ENCODE measurements at places on chromosomes 11 and 22.

DNA sequence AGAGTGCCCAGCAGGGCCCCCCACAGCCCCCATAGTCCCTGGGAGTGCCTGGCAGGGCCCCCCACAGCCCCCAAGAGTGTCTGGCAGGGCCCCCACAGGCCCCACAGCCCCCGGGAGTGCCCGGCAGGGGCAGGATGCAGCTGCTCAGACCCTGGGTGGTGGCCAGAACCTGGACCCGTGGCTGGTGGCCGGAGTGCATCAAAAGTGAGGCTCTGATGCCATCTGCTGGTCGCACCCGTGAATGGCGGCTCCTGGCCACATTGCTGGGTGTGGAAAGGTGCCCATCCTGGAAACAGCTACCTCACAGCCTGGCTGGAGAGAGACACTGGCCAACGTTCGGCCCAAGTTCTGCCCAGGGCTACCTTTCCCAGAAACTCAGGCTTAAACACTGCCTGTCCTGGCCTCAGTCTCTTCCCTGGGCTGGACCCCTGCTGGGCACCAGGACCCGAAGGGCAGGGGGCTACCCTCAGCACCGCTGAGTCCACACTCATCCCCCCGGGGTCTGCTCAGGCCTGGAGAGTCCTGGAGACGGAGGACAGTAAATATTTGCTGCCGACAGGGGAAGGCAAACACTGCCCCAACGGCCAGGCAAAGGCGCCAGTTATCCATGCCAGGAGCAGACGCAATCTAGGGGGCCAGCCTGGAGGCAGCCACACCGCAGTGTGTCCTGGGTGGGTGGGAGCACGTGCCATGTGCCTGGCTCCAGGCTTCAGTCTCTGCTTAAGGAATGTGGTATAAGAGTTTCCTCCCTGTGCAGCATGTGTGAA lies 4.4 kb downstream of the INS start:
- DNase-seq: peak; percentile 79

DNA sequence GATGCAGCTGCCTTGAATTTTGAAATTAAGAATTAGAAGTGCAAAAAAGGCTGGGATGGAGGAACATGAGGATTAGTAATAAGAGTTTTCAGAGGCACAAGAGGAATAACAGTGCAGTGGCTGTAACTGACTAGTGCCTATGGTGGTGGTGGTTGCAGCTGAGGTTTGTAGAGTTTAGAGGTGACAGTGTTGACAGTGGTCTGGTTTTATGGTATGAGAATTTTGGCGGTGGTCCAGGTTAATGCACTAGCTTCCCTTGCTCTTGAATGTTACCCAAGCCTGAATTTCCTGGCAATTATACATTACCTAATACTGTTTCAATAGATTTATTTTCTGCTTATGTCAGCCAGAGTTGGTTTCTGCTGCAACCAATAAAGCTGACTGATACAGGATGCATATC lies 112.8 kb upstream of the C11orf87 start:
- DNase-seq: peak; percentile 54

DNA sequence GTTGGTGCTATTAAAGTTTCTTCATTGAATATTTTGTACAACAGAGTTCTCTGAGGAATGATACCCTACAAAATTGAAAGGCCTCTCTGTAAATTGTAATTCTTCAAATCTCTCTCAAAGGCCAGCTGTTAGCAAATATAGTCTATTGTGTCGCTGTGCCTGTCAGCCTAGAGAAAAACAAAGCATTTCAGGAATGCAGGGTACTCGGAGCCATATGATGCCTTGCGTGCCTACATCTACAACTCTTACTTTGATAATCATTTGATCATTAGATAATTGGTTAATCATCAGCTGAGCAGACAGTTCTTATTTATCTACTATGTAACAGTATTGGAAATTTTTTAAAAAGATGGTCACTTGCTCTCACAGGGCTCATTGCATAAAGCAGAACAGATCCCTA lies 67.3 kb downstream of the RNF169 start:
- no peak for DNase-seq

DNA sequence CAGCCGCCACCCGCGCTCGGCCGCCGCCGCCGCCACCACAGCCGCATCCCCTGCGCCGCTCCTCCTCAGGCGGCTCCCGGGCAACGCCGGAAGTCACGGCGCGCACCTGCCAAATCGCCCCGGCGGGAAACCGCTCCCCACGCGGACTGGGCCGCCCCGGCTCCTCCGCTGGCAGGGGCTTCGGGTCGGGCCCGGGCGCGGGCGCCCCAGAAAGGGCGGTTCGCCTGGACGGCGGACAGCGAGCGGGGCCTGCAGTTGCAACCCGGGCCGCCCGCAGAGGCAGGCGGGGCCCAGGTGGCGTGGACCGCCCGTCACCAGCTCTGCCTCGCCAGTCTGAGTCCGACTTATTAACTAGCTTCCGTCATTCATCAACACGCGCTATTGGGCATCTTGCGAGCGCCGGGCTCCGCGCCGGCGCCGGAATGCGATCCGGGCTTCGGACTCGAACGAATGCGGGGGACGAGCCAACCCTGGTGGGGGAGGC lies at the start of gene HIRA:
TSS of gene HIRA (minus strand) at position 85 of the 484 bp plus-strand sequence. CDS start 257 bp downstream, outside the sequence.
- peak; percentile 86 for DNase-seq

GRCh38 chr11:134069426-134070341 lies 812 bp downstream of the JAM3 start:
- peak; percentile 65 for DNase-seq

DNA sequence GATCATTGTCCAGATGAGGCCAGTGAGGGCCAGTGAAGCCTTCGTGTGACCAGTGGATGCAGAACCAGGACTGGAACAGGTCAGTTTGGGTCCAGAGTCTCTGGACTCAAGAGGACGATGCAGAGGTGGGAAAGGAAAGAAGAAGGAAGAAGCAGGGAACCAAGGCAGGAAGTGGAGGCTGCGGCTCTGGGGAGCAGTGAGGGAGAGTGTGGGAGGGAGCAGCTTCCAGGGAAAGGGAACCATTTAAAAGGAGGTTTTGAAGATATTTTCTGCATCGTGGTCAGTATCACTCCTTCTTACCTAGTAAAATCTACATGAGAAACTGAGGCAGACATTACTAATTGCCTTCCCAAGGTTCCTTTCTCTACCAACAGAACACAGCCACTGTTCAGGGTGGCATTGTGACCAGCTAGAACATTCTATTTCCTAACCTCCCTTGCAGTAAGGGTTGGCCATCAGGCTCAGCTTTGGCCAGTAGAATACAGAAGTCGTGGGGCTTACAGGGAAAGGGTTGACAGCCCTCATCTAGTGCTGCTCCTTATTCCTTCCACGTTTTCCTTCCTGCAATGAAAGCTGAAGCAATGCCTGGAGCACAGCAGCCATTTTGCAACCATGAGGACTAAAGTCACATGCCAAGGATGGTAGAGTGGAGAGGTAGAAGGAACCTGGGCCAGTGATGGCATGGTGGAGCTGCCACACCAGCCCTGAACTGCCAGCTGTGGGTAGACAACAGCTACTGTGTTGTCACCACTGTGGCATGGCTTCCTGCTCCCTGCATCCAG lies 29.1 kb upstream of the LINC01488 start:
- no peak for DNase-seq

DNA sequence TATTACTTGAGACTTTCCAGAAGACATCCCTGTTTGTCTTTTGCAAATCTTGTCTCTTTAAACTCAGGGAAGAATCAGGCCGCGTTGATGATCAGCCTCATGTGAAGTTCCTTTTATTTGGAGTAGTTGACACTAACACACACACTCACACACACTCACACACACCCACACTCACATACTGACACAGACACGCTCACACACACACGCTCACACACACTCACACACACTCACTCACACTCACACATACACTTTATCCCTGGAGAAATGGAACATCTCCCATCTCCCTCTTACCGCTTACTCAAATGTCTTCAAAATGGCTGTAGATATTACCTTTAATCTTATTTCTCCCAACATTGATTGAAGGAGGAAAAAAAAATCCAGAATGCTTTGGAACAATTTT lies 129.0 kb downstream of the PKNOX2 start:
- DNase-seq: no peak

DNA sequence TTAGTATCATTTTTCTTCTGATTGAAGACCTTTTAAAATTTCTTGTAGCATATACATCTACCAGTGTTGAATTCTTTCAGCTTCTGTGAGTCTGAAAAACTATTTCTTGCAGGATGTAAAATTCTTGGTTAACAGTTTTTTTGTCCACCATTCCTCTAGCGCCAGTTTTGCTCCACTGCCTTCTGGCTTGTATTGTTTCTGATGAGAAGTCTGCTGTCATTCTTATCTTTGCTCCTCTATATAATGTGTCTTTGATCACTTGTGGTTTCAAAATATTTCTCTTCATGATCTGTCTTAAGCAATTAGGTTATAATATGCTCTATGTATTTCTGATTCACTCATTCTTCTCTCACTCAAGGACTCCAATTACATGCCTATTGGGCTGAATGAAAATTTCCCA lies 152.3 kb downstream of the INSC start:
- DNase-seq: no peak

DNA sequence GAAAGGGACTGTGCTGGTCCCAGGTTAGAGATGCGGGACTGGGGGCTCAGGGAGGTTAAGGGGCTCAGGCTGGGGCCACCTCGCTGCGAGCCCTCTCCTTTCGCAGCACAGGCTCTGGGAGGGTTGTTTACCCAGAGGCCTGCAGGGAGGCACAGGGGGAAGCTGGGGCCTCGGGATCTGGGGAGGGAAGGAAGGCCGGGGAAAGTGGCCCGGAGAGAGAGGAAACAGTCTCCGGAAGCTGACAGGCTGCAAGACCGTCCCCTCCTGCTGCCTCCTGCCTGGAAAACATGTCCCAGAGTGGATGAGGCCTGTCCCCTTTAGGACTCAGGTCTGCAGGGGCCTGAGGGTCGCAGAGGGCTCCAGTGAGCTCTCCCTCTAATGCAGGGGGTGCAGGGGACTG lies 45.4 kb downstream of the MYO7A start:
- no peak for DNase-seq

DNA sequence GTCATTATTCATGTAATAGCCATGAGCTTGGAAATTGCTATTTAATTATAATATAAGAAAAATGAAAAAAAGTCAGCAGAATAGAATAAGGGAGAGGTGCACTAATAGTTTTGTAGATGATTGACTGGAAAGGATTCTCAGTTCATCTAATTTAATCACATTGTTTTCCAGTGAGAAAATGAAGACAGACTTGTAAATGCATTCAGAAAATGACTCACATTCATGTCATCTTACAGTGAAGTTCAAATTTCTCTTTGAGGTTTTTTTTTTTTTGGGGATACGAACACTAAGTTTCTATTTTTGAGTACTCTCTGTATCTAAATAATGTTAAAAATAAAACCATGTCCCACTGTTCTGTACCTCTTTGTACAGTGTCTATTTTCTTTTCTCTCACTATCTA lies 18.5 kb upstream of the OR4A16 start:
- DNase-seq: no peak

GRCh38 chr11:2166091-2166851 lies 5.3 kb upstream of the INS start:
- peak; percentile 72 for DNase-seq

DNA sequence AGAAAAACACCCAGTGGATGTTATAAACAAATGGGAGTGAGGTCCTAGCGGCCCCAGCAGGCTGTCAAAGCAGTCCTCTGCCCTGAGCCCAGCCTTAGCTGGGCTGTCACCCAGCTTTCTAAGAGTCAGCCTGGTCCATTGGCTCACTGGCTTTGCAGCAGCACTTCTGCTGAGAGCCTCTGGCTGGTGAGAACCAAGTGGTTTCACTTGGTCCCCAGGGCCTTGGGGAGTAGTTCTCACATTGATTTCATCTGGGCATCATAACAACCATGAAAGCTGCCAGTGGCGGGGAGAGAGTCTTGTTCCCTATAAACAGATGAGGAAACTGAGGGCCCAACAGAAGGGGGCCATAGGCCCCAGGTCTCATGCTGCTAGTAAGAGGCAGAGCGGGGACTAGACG lies 11.4 kb downstream of the SEC14L6 start:
- no peak for DNase-seq

GRCh38 chr11:113876074-113876797 lies 864 bp upstream of the USP28 start:
- DNase-seq: no peak

DNA sequence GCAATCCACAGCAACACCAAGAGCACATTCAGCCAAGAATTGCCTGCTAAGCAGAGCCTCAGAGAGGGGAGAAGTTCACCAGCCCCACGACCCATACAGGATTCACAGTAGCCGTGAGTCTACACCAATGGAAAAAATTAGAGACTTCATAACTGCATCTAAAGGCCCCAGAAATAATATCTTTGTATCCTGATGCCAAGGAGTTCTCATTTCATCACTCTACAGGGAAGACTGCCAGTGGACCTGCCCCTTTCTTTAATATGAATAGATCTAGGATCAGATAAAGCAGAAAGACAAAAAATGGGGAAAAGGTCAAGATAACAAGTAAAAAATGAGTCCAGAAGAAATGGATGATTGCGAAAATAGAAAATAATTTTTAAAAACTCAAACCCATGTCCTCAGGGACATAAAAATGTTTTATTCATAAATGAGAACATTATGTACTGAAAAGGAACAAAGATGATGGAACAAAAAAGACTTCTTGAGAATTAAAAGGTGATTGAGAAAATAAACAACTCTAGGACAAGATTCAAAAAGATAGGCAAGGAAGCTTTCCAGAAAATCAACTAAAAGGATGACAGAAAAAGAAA lies 9.5 kb downstream of the APOL3 start:
- no peak for DNase-seq

DNA sequence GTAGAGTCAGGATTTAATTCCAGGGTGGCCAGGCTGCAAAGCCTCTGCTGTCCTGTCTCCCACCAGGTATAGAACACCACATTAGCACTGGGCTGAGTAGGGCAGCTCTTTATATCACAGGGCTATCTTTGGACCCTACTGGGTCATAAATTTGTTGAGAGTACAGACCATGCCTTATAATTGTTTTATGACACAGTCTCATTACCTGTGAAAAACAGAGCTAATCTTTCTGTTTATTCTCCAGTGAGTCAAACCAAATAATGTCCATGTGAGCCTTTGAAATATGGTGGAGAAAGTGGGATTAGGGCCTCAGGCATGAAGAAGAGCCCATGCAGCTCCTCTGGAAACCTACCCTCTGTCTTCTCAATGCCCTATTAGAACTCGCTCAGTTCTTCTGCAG lies 49.6 kb upstream of the KIRREL3 start:
- DNase-seq: no peak

DNA sequence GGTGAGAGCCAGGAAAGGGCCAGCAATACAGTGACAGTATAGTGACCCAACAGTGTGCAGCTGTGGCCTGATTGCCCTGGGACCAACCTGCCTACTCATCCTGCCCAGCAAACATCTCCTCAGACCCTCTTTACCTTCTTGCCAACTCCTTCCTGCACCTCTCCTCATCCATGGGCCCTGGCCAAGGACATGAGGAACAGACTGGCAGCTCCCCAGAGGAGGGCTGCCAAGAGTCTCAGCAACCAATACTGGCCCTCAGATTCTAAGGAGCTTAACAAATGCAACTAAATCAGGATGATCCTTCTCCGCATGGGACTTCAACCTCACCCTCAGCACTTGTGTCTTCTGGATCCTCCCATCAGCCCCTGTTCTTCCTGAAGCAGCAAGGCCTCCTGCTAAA lies 77.0 kb downstream of the RPL27A start:
- DNase-seq: no peak

GRCh38 chr22:29306175-29306834 lies at the start of gene GAS2L1:
Gene GAS2L1 (plus strand): TSS chr22:29306650. CDS start chr22:29308106, 1,456 bp downstream.
- peak; percentile 88 for DNase-seq
